Cardiac fibroblast (primary cell): ENCODE measurements at places on chromosomes 3 and 15.
A peak's percentile ranks its signal among the peaks of the same experiment; 100 is the strongest.

DNA sequence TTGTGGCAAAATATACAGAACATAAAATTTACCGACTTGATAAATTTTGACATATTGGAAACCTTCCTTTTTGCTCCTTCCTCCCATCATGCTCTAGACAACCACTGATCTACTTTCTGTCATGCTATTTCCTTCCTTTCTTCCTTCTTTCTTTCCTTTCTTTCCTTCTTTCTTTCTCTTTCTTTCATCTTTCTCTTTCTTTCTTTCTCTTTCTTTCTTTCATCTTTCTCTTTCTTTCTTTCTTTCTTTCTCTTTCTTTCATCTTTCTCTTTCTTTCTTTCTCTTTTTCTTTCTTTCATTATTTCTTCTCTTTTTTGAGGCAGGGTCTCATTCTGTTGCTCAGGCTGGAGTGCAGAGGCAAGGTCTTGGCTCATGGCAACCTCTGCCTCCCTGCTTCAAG lies 8.9 kb upstream of the TMEM45A start:
- no peak for DNase-seq

- no peak for DNase-seq
Measured at GRCh38 chr3:183817639-183818038, 7.7 kb downstream of the MAP6D1 start.

GRCh38 chr3:102057781-102058421 lies 208.6 kb downstream of the NFKBIZ start:
- no peak for DNase-seq

GRCh38 chr3:190401963-190402362 lies 14.0 kb downstream of the CLDN16 start:
- peak; percentile 33 for DNase-seq

DNA sequence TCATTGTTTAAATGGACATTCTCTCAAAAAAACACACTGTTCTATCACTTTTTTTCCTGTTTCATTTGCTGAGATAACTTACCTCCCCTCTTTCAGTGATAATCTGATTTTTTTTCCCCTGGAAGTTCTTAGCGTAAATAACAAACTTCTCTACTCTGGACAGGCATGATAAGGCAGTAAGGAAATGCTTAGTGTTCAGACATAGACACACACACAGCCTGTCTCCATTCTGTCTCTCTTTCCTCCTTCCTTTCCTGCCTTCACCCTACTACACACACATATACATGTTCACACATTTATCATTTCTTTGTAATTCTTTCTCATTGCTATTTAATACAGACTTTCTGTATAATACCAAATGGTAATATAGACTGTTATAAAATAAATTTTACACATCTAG lies 470.8 kb upstream of the ROBO1 start:
- DNase-seq: no peak

- peak; percentile 97 for DNase-seq
Measured at GRCh38 chr15:36601497-36601932, 22.1 kb downstream of the CDIN1 start.

DNA sequence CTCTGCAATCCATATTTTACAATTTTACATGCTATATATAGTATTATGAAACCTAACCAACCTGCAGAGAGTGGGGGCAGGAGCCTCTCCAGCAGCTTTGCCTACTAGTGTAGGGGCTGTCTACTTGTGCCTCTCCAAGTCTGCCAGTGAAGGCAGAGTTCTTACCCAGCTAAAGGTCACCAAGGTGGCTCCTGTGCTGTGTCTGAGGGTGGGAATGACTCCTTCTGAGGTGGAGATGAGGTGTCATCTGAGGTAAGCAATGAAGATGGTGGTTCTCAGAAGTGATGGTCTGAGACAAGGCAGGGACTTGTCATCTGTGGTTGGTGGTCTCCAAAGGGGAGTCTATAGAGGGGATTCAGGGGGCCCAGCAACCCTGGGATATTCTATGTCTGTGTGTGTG lies 47.5 kb downstream of the SACM1L start:
- DNase-seq: no peak

- no peak for DNase-seq
Measured at GRCh38 chr3:24850245-24850644, 355.6 kb upstream of the THRB start.

GRCh38 chr15:73568564-73569280 lies 64.5 kb downstream of the NPTN start:
- DNase-seq: no peak

DNA sequence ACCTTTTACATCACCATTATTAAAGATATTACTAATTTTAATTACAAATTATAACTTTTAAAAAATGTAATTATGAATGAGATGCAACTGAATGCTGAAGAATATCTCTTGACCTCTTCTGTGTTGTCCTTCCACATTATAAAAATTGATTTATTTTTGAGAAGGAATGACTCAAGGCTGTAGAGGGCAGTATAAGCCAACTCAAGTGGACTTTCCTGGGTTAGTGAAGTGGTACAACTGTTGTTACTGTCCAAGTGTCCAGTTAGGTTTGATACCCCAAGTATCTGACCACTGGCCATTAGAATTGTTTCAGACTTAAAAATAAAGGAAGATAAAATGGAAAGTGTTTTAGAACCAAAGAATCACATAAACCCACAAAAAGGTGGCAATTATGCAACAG lies 51.9 kb downstream of the BBX start:
- DNase-seq: peak; percentile 69

DNA sequence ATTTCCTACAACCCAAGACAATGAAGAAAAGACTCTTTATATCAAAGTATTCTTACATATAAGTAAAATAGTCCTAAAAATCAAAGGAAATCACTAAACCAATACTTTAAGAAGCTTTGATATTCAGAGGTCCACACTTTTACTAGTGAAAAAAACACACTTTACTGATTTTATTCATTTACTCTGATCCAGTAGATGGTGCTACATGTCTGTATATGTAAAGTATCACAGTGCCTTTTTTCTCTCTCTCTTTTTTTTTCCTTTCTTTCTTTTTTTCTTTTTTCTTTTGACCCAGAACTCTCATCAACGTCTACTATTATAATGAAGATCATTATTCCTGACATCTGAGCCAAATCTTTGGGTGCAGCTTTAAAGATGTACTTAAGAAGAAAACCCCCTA lies 10.8 kb upstream of the CCDC39 start:
- no peak for DNase-seq

DNA sequence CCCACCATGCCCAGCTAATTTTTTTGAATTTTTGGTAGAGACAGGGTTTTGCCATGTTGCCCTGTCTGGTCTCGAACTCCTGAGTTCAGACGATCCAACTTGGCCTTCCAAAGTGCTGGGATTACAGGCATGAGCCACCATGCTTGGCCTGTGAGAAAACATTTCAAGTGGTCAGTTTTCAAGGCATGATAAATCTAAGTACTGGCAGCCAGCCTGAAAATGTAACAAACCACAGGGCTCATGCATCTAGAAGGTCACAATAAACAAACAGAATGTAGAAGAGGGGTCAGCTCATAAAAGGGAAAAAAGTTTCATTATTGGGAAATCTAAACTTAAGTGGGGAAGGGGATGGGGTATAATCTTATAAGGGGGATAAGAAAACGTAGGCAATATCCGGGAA lies 39.9 kb downstream of the PPCDC start:
- peak; percentile 86 for DNase-seq

- DNase-seq: peak; percentile 80
Measured at GRCh38 chr3:169041677-169042171, 621.8 kb downstream of the MECOM start.

DNA sequence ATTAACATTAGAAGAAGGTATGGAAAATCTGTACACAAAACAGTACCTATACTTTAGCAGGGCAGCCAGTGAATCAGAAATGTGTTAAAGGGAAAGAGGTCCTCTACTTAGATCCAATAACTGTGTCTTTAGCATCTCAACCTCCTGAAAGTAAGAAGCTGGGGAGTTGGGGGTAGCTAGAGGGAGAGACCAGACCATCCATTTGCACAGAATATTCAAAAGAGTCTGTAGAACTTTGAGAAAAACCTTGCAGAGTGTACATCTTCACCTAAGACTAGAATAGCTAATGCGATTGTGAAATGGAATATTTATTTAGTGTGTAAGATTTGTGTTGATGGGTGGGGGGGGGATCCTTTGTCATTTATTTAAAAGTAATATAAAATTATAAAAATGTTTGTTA lies 124.8 kb downstream of the RBPMS2 start:
- DNase-seq: no peak

- no peak for DNase-seq
Measured at GRCh38 chr3:52839892-52840545, 5.2 kb upstream of the MUSTN1 start.

- DNase-seq: peak; percentile 97
Measured at GRCh38 chr3:155233213-155233612, 60.3 kb downstream of the STRIT1 start.

DNA sequence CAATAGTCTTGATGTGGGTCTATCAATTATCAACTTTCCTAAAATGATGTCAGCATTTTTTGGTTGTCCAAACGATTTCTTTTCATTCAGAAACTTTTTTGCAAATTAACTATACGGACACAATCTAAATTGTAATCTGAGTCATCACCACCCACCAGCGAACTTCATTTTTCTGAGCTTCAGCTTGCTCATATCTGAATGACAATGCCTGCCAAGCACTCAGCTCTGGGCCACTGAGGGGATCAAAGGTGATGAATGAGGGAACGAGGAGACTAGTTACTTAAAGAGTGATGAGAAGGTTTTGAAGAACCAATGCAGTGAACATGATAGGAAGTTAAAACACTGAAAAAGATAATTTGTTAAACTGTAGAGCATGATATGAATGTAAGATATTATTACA lies 14.9 kb upstream of the TBC1D23 start:
- DNase-seq: peak; percentile 52

DNA sequence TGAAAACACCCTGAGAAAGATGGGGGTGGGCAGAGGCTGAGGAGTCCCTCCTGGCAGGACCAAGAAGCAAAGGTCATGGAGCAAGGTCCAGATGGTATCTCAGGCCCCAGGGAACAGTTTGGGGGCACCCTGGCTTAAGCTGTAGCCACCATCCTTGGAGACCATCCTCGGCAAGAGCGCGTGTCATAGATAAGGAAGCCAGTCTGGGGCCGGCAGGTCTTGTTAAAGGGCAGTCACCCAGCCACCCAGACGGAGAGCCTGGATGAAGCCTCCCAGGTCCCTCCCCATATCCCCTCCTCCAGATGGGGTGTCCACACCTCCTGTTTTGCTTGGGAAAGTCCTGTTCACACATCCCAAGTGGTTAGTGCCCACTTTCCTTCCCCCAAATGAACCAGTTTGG lies 191.1 kb downstream of the KLF13 start:
- no peak for DNase-seq

GRCh38 chr3:24487325-24488262 lies 7.1 kb downstream of the THRB start:
- DNase-seq: no peak

DNA sequence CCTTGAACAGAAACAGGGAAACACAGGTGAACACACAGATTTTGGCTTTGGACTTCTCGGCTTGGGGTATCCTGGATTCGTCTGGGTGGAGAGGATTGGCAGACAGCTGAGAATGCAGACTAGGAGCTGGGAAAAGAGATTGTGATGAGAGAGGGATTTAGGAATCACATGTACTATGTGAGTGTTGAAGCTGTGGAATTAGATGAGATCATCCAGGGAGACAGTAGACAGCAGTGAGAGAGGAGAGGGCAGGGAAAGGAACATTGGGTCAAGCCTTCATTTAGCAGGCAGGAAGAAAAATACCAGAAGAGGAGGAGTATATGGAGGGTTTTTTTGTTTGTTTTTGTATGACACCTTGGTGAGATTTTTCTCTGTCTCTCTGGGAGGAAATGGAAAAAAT lies 262.1 kb upstream of the TBL1XR1 start:
- peak; percentile 87 for DNase-seq

DNA sequence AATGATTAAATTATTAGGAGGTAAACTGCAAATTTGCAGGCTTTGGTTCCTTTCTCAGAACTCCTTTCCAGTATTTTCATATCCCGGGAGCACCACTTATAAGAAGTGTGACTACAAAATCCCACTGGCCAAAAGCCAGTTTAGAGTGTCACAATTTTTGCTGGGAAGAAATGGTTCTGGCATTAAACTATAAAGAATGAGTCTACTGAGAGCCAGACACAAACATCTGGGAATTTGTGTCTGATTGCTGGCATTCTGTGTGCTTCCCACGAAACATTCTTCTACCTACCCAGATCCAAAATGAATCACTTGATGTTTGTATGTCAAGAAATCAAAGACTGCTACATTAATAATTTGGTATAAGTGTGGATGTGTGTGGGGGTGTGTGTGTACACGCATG lies 82.8 kb downstream of the DUT start:
- DNase-seq: peak; percentile 86

DNA sequence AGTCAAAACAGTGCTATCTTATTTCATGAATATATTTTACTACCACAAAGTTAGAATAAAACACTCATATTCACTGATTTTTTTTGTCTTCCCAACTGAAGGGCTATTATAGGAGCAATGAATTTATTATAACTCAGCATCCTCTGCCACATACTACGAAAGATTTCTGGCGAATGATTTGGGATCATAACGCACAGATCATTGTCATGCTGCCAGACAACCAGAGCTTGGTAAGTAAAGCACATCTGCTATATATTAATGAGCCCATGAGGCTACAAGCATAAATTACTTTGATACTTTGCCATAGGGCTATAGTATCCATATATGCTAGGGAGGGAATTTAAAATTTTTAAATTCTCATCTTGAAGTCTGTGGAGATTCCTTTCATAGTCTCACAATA lies 95.9 kb downstream of the FEZF2 start:
- DNase-seq: no peak

GRCh38 chr15:57019496-57020160 lies 101.2 kb downstream of the TCF12 start:
- peak; percentile 20 for DNase-seq

DNA sequence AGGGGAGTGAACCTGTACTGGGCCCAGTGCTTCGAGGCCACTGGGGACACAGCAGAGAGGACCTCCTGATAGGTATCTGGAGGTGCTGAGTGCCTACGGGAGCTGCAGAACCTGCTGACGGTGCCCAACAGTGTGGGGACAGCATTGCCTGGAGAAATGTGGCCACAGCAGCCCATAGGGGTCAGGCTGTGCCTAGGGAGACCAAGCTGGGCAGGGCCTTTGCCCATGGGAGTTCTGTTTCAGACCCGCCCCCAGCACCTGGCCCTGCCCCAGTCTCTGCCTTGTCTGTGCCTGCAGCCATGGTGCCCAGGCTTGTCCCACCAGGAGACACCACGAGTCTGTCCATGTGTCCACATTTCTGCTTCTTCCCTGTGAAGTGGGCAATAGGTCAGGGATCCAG lies 15.3 kb upstream of the RPL32 start:
- no peak for DNase-seq

GRCh38 chr15:45441686-45442085 lies 63.3 kb upstream of the GATM start:
- no peak for DNase-seq

DNA sequence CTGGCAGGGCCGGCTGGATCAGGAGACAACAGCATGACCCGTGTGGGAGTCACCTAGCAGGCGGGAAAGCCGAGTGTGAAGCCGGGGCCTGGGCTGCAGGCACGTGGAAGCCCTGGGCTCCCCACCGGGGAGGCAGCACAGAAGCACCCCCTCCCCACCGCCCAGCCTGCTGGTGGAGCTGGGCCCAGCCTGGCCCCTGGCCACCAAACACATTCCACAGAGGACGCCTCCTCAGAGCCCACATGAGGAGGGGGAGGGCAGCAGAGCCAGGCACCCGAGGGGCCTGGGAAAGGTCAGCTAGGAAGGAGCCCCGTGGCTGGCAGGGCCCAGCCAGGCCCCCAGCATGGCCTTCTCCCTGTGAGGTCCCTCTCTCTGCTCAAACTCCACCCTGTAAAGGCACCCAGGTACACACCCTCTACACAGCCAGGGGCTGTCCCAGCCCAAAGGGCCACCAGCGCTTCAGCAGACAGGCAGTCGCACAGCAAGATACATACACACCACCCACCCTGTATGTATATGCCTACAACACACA lies 4.5 kb downstream of the PLXNB1 start:
- no peak for DNase-seq

GRCh38 chr15:41269887-41270286 lies 38.8 kb downstream of the CHP1 start:
- no peak for DNase-seq
